Epithelial cell of proximal tubule (primary cell): ENCODE measurements at places on chromosomes 1 and 21. TPM values are rescaled to one million over a fixed set of nuclear protein-coding genes. Genes with fewer than 3 reads are reported as not detected.

DNA sequence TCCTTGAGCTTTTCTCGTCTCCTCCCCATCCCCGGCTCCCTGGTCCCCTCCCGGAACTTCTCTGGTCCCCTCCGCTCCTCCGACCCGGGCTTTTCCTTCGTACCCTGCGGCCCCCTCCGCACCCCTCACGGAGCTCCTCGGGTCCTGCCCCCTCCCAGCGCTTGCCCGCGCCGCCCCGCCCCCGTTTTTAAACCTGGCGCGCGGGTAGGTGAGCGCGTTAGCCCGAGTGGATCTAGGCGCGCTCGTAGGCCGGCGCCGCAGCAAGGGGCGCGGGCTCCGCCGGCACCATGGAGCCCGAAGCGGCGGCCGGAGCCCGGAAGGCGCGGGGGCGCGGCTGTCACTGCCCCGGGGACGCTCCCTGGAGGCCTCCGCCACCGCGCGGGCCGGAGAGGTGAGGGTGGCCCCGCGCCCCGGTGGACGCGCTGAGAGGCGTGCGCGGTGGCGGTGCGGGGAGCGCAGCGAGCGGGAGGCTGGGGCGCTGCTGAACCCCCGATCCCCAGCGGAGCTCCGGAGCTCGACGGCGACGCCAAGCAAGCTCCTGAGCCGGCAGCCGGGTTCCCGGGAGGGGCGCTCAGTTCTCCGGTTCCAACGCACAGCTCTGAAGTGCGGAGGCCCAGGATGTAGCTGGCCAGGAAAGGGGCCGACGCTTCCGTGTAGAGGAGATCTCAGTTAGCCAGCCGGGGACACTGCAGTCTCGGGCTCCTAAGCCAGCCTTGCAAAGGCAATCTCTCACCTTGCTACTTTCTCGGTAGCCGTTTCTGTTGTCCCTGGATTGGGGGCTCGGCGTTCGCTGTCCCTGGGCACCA is at the start of gene RIPPLY3:
RIPPLY3 (plus strand) TSS at position 217 of the 806 bp plus-strand sequence; CDS start at position 288, 71 bp downstream.
- no peak for DNase-seq

DNA sequence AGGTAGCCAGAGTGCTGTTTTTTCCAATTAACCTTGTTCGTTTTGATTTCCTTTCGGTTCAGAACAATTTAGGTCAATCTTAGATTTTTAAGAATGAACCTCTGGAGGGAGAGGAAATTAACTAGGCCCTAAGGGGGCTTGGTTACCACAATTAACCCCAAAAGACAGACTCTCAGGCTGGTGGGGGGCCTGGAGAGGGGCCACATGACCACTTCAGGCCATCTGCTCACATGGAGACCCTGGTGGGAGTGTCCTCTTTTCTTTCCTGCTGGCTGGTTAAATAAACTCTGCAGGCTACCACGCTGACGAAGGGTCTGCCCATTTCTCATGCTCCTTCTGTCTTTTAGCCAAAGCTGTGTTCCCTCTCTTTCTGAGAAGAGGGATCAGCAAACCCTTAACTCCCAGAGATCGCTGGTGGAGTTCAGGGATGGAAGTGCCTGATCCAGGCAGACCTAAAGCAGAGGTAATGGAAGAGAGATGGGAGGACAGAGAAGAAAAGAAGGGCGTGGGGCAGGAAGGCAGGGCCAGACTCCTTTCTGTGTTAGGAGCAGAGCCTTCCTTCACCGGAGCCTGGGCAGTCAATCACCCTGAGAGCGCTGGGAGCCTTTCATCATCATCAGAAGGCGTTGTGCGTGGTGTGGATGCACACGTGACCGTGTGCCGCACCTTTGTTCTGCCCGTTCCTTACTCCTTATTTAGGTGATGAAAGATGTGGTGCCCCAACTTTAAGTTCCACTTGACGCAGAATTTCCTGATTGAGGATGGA is 58.5 kb downstream of the KIF26B start:
- DNase-seq = no peak

DNA sequence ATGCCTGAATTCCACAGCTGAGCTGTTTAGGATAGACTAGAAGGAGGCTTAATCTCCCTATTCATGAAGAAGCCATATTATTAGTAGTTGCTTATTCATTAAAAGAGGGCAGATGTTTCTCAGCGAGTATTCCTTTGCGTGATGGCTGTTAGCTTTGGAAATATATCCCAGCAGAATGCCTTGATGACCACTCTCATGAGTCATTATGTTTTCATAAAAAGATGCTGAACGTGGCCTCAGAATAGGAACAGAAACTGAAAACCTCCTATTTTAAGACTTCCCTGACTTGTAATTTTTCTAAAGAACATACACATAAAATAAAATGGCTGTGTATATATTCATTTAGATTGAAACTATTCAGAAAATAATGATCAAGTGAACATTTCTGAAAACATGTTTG is 9.6 kb upstream of the PLA2G4A start:
- DNase-seq = no peak

- no peak for DNase-seq
These were observed 28.3 kb upstream of the CYP4B1 start for GRCh38 chr1:46770541-46770940.

DNA sequence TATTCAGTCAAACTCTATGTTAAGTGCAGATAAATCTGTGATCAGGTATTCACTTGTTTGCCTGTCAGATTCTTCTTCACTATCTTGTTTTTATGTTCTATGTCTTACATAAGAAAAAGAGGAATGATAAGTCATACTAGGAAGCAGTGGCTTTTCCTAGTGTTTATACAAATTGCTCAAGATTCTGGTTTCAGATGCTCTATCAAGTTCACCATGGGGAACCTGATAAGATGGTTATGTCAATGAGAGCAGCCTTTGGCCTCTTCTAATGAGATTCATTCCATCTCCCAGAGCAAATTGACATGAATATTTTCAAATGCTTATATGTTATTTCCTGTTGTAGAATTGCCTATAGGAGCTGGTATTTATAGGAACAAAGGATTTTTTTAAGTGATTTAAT is 218.8 kb upstream of the TMPRSS15 start:
- DNase-seq = no peak

DNA sequence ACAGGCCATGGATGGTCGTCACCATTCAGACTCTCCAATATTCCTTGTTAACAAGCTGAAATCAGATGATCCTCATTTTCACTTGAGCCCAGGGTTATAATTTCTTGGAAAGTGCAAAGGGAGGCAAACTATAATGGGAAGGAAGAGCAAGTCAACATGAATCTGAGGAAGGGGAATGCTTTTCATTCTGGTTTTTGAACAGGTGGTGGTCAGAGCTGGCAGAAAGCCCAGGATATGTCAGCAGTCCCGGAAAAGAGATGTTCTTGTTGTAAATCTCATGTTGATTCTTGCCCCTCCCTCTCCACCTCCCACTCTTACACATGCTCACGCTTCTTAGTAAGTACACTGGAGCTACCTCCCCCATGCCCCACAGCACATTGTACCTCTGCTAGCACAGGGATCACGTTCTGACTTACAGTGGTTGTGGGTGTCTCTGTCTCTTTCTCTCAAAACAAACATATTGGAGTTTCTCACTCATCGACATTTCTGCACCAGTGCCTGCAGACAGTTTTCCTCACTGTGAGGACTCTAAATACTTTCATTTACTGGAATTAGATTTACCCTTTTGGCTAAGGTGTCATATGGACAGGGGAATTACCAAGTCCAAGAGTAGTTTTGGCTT is 77.6 kb downstream of the XCL2 start:
- DNase-seq = no peak

DNA sequence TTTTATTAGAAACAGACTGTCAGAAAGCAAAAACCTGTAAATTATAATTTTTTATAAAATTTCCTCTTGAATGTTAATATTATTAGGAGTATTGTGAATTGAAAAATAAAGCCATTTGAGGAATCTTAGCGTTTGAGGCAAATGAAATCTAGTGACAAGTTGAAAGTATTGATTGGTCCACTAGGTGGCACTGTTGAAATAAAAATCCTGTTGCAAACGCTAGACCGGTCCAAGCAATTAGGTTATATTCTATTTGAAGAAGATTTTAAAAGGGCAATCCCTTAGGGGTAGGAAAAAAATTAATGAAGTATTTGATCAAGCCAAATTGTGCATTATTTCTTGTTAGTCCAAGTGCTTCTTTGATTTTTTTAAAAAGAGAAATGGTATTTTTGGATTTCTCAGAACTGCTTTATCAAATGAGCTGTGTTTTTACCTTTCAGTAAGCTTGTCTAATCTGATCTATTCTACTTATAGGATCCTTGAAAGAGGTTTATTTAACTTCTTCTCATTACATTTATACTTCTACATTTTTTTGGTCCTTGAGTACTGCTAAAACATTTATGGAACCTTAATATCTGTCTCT is 57.7 kb downstream of the ATG4C start:
- peak; percentile 9 for DNase-seq

DNA sequence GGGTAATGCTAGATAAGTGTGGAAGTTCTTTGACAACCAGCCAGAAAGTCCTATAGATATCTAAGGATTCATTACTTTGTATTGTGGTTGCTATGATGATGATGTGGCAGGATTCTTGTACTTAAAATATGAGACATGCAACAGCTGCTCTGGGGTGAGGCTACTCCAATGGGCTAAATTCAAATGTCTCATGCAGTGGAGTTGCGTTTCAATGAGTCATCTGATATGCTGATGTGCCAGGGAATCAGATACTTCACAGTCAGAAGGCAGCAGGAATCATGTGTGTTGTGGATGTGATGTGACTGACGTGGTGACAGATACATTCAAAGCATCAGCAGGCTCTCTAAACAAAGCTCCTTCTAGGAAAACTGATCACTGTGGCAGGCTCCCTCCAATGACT is 66.5 kb downstream of the TSEN15 start:
- DNase-seq = peak; percentile 9

Gene H3-3A
- 464 and 548 TPM in 2 replicates for total RNA-seq

Gene KIAA0040
- 4.2 and 5.4 TPM in 2 replicates for total RNA-seq

Gene BNIPL
- total RNA-seq = 0.14 TPM in 1 of 2 replicates, not detected in the other

Gene TTC39A
- total RNA-seq = 15.1 and 21.3 TPM in 2 replicates

Gene TRIM63
- not detected in 2 replicates for total RNA-seq
